ENCODE measurements at places on chromosomes 16 and 17.

DNA sequence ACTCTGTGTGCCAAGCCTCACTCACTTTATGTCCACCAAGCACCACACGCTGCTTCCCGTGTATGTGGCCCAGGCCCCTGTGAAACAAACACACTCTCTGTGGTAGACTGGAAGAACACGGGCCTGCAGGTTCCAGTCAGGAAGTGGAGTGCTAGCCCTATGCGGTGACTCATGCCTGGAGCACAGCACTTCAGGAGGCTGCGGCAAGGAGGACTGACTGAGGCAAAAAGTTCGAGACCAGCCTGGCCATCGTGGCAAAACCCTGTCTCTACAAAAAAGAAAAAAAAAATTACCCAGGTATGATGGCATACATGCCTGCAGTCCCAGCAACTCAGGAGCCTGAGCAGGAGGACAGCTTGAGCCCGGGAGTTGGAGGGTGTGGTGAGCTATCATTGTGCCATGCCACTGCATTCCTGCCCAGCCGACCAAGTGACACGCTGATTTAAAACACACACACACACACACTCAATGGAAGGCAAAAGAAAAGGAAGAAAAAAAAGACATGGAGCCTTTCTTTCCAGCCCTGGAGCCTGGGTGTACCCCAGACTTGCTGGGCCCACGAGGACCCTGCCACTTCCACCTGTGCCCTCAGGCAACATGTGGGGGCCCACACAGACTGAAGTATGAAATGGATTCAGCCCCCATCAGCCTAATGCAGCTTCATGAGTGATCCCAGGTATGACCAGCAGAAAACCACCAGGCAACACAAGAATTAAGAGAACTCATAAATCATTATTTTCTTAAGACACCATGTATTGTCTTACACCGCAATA is 126.6 kb downstream of the ANKRD11 start:
- no peak for DNase-seq

- no peak for DNase-seq
Observed at GRCh38 chr16:2341456-2342447, 1.2 kb upstream of the ABCA3 start.

DNA sequence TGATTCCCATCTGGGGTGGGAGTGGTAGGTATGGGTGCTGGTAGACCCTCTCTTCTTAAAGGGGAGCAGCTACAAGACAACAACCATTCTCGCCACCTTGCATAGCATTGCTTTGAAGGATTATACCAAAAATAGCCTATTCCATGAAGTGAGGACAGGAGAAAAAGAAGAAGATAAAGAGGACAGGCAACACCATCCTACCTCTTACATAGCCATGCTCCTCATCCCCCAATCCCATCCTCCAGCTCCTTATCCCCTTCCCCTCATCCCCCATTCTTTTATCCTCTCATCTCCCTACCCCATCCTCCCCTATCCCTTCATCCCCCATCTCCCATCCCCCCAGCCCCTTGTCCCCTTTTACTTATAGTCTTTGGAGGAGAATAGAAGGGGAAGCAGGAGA is 29.1 kb downstream of the CCDC182 start:
- DNase-seq = no peak

GRCh38 chr16:50861970-50862411 is 120.1 kb downstream of the CYLD start:
- DNase-seq = no peak

DNA sequence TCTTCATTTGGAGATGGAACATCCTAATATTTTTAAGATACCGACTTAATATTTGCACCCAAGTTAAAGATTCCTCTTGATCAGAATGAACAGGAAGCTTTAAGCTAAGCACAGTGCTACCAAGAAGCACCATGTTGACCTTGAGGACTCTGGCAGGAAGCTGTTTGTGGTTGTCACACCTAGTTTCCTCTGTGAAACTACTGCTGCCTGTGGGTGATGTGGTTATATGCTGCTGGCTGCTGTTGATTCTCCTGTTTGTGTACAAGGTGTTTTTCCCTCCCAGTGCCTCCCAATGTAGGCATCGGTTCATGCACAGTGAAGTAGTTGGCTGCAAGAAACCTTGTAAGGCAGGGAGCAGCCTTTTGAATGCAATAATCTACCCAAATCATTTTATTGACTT is 23.4 kb downstream of the RBL2 start:
- no peak for DNase-seq
